Effector memory CD4-positive, alpha-beta T cell (primary cell): ENCODE measurements at places on chromosomes 5 and 9.
A peak's percentile ranks its signal among the peaks of the same experiment; 100 is the strongest.

- DNase-seq = no peak
These were observed 74.8 kb downstream of the STK32A start for GRCh38 chr5:147309621-147310020.

DNA sequence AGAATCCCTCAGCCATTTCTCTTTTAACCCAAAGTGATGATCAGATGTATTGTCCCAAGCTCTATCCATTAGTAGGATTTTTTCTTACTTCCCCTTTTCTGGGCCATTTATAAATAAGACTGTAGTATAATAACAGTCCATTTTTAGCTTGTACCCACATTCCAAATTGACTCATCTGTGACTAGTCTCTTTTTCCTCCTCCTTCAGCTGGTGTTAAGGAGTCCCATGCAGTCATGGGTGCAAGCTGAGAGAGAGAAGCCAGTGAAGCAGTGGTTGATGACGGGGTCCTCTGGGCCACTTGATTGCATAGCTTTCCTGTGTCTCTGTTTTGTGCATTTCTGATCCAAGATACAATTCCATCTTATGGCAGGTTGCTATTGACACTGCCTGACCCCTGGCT, 476.0 kb upstream of the CD180 start:
- DNase-seq = no peak

GRCh38 chr9:120900824-120901223, 23.8 kb upstream of the PHF19 start:
- no peak for DNase-seq

DNA sequence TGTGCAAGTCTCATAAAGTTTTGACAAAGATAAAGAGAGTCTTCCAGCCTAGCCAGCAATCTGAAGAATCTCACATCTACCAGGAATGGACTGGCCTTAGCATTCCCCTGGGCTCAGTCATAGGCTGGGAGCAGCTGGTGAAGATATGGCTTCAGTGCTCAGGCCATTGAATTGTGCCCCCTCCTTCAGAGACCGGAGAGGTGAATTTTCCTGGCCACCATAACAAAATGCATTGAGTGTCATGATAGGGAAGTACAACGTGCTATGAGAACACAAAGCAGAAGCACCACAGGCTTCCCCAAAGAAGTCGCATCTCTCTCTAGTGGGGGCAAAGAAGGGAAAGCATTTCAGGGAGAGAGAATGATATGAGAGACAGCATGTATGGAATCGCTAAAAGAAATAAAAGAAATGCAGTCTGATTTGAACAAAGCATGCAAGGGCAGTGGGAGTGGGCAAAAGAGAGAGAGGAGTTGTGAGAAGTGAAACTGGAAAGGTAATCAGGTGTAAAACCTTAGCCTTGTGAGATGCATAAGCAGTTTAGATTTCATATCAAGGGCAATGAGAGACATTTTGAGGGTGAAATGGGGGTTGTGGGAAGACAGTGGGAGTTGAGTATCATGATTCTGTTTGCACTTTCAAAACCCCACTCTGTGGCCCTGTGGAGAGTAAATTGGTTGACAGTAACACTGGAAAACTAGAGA, 57.1 kb upstream of the NMUR2 start:
- DNase-seq = no peak

DNA sequence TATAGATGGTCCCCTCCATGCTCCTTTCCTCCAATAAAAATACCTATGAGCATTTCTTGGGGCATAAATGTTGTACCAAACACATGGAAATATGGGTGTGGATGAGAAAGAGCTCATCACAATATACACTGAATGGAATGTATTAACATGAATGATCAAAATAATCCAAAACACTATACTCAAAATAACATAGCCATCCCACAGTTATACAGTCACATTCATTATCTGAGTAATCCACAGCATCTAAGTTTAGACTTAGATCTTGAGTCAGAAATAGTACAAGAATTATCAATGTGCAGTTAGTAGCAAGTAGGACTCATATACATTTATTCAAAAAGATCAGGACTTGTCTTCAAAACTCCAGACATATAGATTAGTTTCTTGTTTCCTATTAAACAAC, 175.2 kb upstream of the NREP start:
- DNase-seq = no peak

- no peak for DNase-seq
These were observed 530.4 kb upstream of the PTPRD start for GRCh38 chr9:11142965-11143738.

DNA sequence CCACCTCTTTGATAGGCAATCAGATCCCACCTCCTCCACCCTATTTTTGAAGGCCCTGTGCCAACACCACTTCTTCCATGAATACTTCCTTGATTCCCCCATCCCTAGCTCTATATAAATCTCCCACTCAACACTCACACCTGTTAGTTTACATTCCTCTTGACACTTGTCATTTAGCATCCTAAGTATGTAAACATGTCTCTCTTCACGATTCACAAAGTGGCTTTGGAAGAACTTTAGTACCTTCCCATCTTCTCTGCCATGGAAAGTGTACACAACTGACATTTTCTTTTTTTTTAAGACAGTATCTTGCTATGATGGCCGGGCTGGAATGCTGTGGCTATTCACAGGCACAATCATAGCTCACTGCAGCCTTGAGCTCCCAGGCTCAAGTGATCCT, 1.5 kb upstream of the FXN start:
- DNase-seq = no peak

DNA sequence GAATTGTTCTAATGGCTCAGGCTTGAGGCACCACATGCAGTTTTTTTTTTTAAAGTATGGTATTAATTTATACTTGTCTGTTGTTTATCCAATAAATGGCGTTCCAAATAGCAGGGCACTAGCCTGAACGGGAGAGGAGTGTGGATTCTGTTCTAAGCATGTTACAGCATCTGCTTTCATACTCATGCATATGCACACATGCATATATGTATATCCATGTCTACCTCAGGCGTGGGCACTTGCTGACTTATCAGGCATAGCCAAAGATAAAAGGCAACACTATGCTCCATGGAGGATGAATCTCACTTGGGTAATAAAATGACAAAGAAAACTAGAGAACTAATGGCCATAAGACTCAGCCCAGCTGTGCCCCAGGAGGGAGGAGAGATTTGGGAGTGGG, 393.8 kb downstream of the GADD45G start:
- no peak for DNase-seq

DNA sequence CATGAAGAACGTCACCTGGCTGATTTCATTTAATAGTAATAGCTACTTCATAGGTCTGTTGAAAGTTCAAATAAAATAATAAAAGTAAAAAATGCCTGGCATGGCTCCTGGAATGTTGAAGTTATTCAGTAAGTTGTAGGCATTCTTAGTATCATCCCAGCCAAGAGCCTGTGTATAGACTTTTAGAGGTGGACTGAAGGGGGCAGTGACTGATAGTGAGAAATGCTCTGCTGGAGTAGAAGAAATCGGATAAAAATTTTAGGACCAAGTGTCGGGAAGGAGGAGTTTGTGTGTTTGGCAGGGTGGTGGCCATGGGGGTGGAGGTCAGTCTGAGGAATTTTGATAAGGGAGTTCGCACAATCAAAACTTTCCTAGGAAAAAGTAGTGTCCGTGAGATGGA, 3.6 kb downstream of the ZFP2 start:
- DNase-seq = no peak

DNA sequence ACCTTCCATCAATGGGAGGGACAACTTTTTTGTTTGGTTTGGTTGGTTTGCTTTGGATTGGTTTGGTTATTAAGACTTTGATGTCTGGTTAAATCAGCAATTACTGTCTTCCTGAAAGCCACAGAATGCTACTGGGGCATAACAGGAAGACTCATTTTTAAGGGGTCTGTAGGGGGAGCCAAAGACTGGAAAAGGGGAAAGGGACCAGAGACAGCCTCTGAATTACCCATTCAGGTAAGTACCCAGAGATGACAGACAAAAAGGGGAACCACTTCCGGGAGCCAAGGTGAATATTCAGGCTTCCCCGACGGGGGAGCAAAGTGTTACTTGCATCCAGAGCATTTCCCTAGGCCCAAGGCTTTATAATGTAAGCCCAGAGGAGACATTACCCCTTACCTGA, 4.6 kb upstream of the FEM1C start:
- peak; percentile 0 for DNase-seq
